Eye (tissue), 1 donor: ENCODE measurements at places on chromosomes 6 and 20.

- DNase-seq: peak; percentile 27
Measured at GRCh38 chr6:130547723-130548122, 181.9 kb downstream of the TMEM200A start.

DNA sequence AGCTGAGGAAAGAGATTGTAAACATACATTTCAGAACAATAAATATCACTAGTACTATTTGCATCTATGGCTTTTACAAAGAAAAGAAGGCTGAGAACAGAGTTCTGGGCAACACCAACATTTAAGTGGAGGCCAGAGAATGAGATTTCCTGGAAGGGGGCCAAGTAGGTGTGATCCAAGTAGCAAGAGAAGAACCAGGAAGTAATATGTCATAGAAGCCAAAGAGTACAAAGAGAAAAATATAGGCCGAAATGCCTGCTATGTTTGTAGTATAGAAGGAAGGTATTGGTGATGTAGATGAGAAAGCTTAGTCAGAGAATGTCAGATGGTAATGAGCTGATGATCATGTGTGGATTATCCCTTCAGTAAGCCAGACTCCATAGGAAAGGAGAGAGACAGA, 94.5 kb downstream of the PERP start:
- no peak for DNase-seq

DNA sequence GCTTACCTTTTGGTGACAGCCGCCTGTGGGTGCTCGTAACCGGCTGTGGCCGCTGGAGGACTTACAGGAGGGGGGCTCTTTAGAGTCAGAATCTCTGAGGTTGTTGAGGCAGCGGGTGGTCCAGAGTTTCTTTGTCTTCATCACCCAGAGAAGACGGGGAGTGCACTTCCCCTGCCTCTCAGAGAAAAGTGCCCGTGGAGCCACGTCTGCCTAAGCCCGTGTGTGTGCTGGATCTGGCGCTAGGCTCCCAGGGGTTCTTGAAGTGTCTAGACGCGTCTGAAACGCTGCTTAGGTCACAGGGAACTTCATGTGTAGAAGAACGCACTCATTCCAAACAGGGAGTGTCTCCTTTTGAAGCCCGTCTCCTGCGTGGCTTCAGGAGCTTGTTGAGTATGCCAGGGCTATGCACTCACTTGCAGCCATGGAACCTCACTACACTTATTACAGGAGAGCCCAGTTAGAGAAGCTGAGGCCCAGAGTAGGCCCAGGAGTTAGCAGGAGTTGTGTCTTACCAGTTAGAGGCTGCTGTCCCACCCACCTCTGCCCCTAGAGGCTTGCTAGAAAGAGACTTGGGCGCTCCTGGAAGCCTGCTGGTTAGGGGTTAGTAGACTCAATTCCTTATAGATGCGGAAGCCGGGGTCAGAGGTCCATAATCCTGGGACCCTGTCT, 1.3 kb downstream of the LSM14B start:
- DNase-seq: peak; percentile 25

GRCh38 chr6:23325065-23325464, 755.7 kb downstream of the HDGFL1 start:
- no peak for DNase-seq

GRCh38 chr6:85628353-85628752, 14.3 kb downstream of the SYNCRIP start:
- no peak for DNase-seq

GRCh38 chr6:157574851-157575424, 193.9 kb downstream of the ZDHHC14 start:
- no peak for DNase-seq

- DNase-seq: no peak
Measured at GRCh38 chr6:12950976-12951375, 234.4 kb downstream of the PHACTR1 start.

DNA sequence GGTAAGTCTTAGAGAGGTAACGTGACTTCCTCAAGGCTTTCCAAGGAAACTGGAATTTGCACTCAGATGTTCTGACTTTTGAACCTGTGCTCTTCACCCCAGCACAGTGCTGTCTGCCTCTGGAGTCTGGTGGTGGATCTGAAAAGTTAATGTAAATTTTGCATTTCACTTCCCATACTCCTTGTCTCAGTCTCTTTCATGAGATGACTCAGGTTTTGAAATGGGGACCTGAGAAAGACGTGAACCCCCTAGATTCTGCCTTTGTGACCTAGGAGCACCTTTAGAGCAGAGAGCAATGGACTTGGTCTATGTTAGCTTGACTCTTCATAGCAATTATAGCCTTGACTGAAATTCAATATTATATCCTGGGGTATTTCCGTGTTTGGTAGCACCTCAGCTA, 223.0 kb downstream of the QKI start:
- no peak for DNase-seq

- DNase-seq: no peak
Measured at GRCh38 chr20:44284032-44284431, 27.0 kb downstream of the FITM2 start.

- no peak for DNase-seq
Measured at GRCh38 chr6:136118787-136119186, 131.3 kb downstream of the MTFR2 start.

DNA sequence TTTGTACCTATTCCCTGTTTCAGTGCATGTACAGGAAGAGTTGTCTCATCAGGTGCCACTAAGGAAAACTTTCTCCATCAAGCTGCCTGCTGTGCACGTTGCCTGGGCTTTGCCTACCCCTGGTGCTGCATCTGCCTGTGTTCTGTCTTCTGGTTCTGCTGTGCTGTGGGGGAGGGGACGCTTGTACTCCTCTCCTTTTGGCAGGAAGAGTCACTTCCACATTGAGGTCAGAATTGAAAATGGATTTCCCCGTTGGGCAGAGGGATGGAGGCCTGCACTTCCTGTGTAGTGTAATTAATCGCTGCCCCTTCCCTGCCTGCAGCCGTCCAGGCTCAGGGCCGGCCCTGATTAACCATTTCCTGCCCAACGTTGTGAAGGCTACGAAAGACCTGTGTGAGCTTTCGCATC, 153.3 kb downstream of the SCML4 start:
- DNase-seq: peak; percentile 66

- DNase-seq: no peak
Measured at GRCh38 chr6:55819811-55820210, 55.6 kb downstream of the BMP5 start.

- DNase-seq: no peak
Measured at GRCh38 chr20:59411170-59411569, 110.8 kb downstream of the EDN3 start.
